Stimulated activated CD8-positive, alpha-beta memory T cell treated with anti-CD3 and anti-CD28 coated beads, Interleukin-4, amount 100 ng/mL, for 1 hour (primary cell): ENCODE measurements at places on chromosomes 2 and 18.

DNA sequence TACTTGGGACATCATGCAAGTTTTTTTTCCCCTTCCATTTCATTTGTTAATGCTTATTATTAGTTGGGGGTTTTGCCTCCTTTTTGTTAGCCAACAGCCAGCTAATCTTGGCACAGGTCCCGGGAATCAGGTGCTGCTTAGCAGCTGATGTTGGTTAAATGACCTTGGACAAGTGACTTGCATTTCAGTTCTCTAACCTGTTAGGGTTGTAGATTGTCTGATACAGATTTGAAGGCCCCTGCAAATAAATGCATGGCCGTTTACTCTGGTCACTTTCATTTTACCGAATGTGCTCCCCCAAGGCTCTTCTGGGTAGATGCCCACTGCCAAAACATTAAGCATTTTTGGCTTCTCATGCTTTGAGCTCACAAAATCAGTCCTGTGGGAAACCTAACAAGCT is 120.9 kb downstream of the SPTBN1 start:
- no peak for DNase-seq

DNA sequence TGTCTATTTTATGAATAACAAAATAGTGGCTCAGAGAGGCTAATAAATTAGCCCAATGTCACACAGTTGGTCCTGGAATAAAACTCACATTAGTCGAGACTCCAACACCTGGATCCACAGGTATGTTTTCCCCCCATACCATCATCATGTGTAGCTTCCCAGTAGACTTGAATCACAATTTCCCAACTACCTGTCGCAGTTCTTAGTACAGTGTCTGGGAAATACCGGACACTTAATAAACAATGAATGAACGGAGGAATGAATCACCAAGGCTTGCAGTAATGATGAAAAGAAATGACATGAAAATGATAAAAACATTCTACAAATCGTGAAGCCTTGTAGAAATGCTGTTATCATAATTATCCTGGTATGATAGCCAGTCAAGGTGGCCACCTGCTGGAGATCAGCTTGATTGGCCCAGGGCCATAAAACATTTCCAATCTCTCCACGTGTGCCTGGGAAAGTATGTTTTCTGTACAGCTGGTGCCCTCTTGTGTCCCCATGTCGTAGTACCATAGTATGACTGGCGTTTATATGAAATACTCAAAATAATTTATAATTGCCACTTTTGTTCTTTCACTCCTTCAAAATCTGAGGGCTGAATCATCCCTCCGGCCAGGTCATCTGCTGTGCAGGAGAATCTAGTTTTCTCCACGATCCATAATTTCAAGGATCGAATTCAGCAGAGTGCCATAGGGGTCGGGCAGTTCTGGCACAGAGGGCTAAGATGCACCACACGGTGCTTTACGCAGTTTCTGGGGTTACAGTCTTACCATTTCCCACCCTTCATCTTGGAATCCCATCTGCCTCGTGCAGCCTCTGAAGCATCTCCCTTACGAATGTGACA is 95.4 kb downstream of the LAMA1 start:
- no peak for DNase-seq

DNA sequence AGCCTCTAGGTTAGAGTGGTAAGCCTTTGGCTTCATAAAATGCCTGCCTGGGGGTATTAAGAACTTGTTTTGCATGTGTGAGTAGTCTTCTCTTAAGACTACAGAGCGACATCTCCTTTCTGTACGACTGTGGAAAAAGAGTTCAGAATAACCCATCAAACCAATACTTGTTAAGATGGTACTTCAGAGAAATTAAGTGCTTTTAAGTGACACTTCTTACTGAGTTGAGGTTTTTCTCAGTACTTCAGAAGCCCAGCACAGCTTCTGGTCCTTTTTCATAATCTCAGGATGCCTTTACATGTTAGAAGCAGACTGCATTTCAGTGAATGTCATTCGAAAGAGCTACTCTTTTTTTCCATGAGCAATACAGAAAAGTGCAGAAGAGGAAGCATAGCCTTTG is 10.8 kb downstream of the XRCC5 start:
- no peak for DNase-seq

GRCh38 chr2:101842471-101842870 is 145.0 kb downstream of the MAP4K4 start:
- no peak for DNase-seq

- peak; percentile 25 for DNase-seq
These were observed 166.8 kb upstream of the ID2 start for GRCh38 chr2:8514796-8515758.

DNA sequence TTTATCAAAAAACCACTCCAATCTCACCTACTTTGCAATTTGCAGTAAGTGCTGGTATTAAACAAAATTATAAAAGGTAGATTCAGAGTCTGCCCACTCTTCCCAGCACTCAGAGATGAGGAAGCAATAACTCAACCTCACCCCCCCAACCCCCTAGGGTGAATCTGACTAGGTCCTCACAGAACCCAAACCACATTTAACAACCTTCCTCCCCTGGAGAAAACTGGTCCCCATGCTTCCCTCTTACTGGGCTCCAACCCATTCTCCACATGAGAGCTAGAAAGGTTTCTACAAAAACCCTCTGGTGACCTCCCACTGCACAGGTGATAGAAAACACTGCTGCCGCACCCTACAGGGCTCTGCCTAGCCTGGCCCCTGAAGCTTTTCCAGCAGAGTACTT is 40.5 kb upstream of the BMP10 start:
- no peak for DNase-seq

GRCh38 chr2:180443888-180444287 is 436.8 kb upstream of the CWC22 start:
- no peak for DNase-seq

GRCh38 chr2:129181433-129181832 is 798.0 kb upstream of the RAB6C start:
- no peak for DNase-seq

- no peak for DNase-seq
These were observed 57.9 kb downstream of the ABCA12 start for GRCh38 chr2:215080545-215080944.

DNA sequence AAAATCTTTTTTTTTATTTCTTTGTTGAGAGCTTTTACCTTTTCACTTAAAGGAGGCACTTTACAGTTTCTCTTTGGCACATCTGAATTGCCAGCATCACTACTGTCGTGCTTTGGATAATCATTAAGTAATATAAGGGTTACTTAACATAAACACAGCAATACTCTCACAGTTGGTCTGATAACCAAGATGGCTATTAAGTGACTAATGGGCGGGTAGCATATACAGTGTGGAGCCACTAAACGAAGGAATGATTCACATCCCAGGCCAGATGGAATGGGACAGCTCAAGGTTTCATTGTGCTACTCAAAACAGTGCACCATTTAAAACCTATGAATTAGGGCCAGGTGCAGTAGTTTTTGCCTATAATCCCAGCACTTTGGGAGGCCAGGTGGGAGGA is 28.1 kb downstream of the USP37 start:
- no peak for DNase-seq

DNA sequence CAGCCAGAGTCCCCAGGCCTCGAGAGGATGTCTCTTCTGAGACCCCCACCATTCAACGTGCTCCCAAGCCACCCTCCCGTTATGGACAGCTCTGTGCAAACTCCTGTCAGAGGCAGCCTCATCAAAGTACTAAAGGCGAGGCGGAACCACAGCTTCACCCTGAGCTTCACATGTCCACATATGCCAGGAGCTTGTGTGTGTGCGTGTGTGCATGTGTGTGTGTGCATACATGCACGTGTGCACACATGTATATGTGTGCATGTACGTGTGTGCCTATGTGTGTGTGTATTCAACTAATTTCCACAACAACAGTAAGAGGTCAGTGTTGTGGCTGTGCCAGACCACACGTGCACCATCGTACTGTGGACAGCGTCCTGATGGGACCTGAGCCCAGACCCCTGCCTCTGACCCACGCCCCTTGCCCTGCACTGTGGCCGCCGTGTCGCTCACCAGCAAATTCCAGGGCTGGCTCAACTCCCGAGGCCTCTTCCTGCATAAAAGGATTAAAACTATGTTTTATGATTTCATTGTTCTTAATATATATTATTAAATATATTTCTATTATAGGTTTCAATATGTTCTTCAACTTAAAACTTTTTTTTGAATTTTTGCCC is 444.8 kb downstream of the EIPR1 start:
- no peak for DNase-seq

DNA sequence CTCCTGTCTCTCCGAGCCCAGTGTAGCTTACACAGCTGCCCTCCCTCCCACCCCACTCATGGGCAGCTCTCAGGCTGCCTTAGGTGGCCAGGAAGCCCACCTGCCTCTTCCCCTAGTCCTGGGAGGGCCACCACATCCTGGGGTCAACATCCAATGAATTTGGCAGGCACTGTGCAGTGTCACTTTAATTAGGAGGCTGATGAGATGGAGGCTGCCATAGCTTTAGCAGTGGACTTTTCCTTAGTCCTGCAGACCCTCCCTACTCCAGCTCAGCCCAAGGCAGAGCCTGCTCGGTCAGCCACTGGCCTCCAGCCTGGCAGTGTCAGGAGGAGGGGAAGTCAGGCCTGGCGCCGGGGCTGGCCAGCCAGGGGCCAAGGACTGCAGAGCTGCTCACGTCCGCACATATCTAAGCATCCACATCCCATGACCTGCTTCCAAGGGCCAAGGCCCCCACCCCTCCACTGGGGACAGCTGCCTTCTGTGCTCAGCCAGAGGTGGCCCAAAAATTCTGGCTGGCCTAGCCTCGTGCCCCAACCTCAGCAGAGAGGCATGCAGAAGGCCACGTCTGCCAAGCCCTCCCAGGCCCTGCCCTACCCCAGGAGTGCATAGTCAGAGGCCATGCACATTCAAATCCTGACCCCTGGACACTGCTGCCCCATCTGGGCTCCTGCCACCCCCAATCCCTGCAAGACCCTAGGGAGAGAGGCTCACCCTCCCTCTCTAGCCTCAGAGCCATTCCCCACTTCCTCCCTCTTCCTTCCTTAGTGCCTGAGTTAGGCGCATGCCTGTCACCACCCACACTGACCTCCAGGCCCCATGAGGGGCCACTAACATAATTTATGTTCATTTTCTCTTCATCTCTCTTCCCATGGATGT is 33.1 kb downstream of the ADRA2B start:
- no peak for DNase-seq

DNA sequence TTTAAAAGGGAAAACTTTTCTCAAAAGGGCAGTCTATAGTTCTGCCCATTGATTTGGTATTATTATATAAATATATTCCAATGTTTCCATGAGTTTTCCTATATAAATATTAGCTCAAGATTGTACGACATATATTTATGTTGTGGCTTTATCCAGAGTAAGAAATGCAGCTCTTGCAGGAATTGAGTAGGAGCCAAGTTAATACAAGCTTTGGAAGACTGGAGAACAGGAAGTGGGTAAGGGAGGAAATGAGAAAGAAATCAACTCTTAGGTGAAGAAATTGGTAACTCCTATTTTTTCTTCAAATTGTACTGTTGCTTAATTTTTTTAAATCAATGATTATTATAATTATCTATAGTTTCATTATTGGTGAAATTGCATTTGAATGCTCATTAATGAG is 105.4 kb upstream of the FAM117B start:
- DNase-seq = no peak

GRCh38 chr2:153197402-153198386 is 280.9 kb downstream of the RPRM start:
- no peak for DNase-seq

DNA sequence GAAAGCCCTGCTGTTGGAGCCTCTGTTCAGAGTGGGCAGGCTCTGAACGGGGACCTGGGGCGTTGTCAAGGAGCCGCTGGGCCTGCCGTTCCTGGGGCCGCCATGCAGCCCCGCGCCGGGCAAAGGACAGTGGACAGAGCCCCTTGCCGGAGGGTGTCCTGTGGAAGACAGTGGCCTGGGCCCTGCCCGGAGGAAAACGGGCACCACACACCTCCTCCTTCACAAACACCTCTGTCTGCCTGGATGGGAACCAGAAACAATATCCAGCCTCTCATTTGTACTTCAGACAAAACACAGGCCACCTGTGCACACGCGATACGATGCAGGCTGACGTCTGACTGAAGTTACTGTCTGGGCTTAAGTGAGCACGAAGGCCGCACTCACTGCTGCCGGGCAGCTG is 233.7 kb downstream of the TWIST2 start:
- no peak for DNase-seq

DNA sequence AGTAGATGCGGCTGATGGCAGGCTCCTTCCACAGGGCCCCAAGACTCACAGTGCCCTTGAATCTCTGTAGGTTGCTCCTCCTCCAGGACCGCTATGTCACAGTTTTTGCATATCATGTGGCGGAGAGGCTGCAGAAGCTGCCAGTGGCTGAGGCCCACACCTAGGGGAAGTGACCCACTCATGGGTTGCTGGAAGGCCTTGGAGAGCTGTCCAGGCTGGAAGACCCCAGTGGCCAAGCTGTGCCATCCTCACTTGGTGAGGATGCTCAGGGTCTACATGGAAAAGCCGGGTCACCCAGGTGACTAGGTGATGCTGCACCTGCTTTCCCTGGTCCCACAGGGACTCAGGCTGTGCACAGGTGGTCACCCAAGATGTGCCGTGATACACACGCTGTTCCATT is 90.6 kb downstream of the SEPTIN10 start:
- DNase-seq = no peak

DNA sequence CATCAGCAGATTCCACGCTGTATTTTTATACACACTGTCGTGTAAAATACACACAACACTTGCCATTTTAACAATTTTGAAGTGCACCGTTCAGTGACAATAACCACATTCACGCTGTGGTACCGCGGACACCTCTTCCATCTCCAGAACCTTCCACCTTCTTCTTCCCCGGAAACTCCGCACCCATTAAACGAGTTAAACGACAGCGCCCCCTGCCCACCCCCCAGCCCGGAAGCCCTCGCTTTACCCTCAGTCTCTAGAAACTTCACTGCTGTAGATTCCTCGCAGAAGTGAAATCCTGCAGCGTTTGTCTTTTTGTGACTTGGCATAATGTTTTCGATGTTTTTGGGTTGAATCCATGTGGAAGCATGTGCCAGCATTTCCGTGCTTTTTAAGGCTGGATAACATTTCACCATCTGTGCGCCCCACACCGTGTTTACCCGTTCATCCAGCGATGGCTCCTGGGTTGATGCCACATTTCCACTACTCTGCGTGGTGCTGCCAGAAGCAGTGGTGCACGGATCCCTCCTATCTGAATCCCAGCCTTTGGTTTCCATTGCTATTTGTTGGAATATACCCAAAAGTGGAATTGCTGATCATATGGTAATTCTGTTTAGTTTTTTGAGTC is 32.0 kb upstream of the TMEM18 start:
- DNase-seq = no peak

GRCh38 chr2:203909261-203909967 is 27.1 kb upstream of the ICOS start:
- DNase-seq = no peak

DNA sequence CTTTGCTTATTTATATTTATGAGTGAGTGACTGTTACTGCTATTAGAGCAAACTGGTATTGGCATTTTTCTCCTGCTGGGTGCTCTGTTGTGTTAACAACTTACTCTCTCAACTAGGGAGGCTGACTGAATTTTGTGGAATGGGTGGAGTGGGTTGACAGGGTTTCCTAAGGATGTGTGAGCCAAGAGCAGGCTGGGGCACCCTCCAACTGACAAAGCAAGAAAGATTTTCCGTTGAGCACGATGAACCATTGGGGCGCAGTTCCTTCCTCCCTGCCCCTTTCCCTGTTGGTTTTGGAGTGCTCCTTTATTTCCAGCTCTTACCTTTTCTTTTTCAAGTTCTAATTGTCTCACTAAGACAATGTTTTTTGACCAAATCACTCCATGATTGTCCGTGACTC is 20.3 kb downstream of the SEH1L start:
- no peak for DNase-seq

GRCh38 chr2:25388491-25388890 is 46.8 kb upstream of the DNMT3A start:
- no peak for DNase-seq
